ENCODE measurements at places on chromosomes 13 and 19.
A peak's percentile ranks its signal among the peaks of the same experiment; 100 is the strongest.

GRCh38 chr19:41302624-41303351, 7.2 kb upstream of the CCDC97 start:
- DNase-seq = peak; percentile 69

DNA sequence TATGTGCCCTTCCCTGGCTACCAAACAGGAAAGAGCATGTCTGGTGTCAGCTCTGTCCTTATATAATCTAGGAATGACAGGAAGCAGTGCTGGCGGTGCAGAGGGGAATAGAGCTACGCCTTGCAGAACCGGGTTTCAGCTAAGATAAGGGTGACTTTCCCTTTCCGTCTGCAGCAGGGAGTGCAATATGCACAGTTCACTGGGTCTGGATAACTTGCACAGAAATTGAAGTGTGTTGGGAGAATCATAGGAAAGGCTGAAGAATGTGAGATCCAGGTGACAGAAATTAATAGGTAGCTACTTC, 90.0 kb upstream of the TSHZ3 start:
- no peak for DNase-seq

DNA sequence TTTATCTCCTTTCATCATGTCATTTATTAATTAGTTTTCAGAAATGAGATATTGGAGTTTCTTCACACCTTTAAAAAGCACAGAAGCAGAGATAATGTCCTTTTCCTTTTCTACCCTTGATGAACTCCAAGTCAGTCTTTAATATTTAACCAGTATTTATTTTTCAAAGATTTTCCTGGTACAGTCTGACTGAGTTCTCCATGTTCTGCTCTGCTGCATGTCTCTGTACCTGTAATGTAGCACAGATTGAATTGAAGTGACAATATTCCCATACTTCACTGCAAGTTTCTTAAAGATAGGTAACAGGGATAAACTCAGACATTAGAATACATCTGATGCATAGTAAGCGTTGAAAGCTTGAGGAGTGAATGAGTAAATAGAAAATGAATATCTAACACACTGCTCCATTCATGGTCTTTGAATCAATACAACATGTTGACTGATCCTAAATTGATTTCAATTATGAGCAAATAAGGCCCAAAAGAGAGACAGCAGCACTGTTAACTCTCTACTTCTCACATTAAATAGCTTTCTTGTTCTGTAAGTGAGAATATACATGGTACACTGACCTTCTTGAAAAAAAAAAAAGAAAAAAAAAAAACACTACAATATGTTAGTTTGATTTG, 1323.6 kb upstream of the PRR20A start:
- no peak for DNase-seq

GRCh38 chr13:101115762-101116171, 300.5 kb downstream of the NALCN start:
- no peak for DNase-seq

GRCh38 chr19:49071860-49072547, 495 bp downstream of the KCNA7 start:
- peak; percentile 71 for DNase-seq

- DNase-seq = no peak
Observed at GRCh38 chr19:5070331-5070730, 101.4 kb downstream of the KDM4B start.

DNA sequence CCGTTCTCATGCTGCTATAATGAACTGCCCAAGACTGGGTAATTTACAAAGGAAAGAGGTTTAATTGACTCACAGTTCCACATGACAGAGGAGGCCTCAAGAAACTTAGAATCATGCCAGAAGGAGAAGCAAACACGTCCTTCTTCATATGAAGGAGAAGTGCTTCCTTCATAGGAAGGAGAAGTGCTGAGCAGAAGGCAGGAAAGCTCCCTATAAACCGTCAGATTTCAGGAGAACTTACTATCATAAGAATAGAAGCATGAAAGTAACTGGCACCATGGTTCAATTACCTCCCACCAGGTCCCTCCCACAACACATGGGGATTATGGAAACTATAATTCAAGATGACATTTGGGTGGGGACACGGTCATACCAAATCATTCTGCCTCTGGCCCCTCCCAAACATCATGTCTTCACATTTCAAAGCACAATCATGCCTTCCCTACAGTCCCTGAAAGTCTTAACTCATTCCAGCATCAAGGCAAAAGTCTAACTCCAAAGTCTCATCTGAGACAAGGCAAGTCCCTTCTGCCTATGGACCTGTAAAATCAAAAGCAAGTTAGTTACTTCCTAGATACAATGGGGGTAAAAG, 10.6 kb downstream of the ACOD1 start:
- DNase-seq = no peak

DNA sequence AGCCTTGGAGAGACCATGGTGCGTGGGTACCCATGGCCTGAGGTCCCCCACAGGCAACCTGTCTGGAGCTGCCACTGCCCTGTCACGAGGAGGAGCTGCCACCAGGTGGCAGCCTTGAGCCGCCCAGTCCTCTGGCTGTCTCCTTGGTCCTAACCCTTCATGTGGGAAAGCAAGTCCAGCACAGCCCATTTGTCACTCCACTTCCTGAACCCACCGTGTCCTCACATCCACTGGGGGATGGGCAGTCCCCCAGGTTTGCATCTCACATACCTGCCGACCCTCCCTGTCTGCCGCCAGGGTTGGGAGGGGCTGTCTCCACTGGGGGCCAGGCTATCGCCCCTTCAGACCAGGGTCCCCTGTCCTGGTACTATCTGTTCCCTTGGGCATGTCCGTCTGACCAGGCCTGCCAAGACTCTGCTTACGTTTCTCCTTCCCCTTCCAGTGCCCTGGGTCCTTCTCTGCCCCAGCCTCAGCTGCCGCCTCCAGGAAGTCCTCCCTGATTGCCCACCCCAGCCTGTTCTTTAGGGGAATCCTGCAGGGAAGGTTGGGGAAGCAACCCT, 4.5 kb downstream of the FAM174C start:
- DNase-seq = peak; percentile 92

DNA sequence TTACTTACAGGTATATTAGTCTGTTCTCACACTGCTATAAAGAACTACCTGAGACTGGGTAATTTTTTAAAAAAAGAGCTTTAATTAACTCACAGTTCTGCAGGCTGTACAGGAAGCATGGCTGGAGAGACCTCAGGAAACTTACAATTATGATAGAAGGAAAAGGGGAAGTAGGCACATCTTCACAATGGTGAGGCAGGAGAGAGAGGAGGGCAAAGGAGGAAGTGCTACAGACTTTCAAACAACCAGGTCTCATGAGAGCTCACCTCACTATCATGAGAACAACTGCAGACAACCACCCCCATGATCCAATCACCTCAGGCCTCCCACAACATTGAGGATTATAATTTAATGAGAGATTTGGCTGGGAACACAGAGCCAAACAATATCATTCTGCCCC, 511.7 kb downstream of the SLITRK6 start:
- no peak for DNase-seq

- DNase-seq = no peak
Observed at GRCh38 chr19:10747271-10747670, 29.4 kb downstream of the DNM2 start.

GRCh38 chr19:45995715-45996385, 583 bp downstream of the CCDC61 start:
- DNase-seq = no peak

DNA sequence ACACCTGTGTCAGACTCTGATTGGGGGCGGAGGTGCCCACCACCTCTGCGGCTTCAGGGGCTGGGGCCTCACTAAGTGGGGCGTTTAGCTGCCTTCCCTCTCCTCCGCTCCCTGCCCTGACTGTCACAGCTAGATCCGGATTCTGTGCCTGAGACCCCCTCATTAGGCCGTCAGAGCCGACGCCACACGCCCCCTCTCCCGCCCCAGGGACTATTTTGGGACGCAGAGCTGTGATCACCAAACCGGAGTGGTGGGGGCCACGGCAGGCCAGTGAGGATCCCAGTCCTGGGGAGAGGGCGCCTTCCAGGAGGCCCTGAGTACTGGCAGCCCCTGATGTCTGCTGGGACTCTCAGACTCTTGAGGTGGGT, 762 bp downstream of the KANK3 start:
- no peak for DNase-seq

GRCh38 chr19:47330466-47330869, 1.5 kb upstream of the C5AR2 start:
- DNase-seq = no peak

DNA sequence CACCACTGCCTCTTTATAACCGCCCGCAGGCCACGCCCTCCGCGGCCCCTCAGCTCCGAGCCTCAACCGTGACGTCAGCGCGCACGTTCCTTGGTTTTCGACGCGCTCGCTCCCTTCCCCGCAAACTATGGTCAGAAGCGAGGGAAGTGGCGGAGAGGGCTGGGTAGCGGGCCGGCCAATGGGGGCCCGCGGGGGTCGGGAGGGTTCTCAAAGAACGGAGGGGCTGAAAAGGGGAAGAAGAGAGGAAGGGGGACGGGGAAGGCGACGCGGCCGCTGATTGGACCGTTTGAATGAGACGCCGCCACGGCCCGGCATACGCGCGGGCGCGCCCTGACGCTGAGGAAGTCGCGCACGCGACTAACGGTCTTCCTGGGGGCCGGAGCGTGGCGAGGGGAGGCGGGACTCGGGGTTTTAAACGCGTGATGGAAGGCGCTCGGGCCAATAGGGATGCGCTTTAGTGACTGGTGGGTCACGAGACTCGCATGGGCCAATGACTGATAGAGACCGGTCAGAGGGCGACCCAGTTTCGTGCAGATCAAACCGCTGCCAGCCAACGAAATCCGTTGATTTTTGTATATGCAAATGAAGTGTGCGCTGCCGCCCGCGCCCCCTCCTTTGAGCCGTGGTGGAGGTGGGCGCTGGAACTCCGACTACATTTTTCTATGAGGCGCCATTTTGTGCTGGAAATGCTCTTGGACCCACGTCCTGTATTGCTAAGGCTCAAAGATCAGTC, 378 bp upstream of the UBE2S start:
- peak; percentile 99 for DNase-seq

DNA sequence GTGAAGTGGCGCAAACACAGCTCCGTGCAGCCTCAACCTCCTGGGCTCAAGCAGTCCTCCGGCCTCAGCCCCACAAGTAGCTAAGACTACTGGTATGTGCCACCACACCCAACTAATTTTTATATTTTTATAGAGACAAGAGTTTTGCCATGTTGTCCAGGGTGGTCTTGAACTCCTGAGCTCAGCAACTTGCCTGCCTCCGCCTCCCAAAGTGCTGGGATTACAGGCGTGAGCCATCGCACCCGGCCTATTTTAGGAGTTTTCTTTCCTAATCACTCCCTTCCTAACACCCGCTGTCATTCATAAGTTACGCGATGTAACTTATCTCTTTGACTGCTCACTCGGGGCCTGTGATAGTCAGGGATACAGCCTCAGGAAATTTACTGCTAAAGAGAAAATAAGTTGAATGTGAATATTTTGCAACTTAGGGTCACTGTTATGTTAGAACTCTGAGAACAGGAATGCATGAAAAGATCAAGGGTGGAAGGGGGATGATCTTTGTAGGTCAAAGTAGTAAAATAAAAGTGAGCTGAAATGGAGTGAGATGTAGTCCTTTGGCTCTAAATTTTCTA, 140.3 kb downstream of the DCT start:
- DNase-seq = no peak

- no peak for DNase-seq
Observed at GRCh38 chr19:39497996-39498797, 550 bp upstream of the DLL3 start.

DNA sequence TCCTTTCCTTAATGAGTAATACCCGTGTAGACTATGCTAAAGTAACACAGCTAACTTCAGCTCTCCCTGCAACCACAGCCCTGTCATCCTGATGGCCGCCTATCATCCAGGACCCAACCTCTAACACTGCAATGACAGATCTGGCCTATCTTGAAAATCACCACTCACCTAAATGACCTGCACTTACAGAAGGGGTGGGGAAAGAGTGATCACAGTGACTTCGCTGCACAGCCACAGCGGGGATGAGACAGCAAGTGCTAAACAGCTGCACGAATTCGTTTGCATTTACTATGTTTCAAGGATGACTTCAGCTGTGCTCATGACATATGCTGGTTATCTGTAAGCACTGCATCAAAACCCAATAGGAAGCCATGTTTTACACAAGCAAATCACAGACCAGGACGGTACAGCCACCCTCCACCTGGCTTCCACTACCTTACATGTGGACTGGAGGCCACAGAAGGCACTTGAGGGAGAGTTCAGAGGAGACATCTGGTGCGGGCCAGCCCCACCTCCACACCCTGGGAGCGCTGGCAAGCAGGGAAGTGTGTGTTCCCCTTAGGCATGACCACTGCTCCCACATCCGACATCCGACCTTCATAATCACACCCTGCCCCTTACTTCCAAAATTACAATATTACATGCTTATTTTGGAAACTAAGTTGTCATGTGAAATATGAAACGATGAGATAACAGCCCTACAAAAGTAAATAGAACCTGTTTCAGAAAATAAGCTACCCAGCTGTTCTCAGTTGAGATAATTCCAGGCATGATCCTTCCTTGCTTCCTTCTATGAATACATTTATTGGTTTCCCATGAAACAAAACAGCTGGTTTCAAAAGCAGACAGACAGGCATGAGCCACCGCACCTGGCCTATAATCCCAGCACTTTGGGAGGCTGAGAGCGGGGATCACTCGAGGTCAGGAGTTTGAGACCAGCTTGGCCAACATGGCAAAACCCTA, 95.7 kb downstream of the STK24 start:
- DNase-seq = no peak

DNA sequence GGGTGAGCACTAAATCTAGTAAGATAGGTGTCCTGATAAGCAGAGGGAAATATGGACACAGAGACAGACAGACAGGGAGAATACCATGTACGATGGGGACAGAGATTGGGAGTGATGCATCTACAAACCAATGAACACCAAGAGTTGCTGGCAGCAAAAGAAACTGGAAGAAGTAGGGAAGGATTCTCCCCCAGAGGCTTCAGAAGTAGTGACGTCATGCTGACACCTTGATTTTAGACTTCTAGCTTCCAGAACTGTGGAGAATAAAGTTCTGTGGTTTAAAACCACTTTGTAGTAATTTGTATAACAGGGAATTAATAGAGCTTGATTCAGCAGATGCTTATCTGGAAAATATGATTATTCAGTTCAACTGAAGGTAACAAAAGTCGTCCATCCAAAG, 66.1 kb downstream of the SLC10A2 start:
- DNase-seq = no peak

DNA sequence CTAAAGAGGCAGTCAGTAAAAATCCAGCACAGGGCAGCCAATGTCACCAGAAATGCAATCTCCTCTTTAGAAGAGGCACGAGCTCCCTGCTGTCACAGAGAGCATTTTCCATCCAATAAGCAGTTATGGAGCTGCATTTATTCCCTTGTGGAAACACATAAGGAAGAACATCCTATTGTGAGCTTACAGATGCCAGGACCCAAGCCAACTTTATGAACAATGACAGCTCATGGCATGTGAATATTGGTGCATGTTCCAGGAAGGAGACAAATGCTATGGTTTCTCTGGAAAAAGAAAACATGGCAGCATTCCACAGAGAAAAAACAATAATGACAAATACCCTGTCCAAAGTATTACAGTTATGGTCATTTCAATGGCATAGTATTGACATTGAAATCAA, 955.6 kb downstream of the UQCRFS1 start:
- no peak for DNase-seq

DNA sequence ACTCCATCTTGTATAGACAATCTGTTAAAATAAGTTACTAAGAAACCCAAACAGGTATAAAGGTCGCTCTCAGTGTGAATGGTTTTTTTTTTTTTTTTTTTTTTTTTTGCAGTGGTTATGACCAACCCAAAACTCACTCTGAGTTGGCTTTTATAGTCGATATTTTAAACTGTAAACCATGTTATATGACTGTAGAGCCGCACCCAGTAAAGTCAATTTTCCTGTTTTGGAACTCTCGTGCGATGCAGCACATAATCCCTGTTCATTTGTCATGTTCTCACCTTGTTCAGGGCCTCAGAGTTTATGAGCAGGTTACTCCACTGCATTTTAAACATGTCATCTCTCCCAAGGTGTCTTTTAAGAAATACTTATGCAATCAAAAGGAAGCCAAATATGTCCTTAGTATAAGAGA, 112.5 kb downstream of the KLF5 start:
- DNase-seq = no peak
